ENCODE measurements at places on chromosomes 1 and 21.

- no peak for DNase-seq
These were observed 17.3 kb upstream of the RAP1A start for GRCh38 chr1:111602302-111602701.

DNA sequence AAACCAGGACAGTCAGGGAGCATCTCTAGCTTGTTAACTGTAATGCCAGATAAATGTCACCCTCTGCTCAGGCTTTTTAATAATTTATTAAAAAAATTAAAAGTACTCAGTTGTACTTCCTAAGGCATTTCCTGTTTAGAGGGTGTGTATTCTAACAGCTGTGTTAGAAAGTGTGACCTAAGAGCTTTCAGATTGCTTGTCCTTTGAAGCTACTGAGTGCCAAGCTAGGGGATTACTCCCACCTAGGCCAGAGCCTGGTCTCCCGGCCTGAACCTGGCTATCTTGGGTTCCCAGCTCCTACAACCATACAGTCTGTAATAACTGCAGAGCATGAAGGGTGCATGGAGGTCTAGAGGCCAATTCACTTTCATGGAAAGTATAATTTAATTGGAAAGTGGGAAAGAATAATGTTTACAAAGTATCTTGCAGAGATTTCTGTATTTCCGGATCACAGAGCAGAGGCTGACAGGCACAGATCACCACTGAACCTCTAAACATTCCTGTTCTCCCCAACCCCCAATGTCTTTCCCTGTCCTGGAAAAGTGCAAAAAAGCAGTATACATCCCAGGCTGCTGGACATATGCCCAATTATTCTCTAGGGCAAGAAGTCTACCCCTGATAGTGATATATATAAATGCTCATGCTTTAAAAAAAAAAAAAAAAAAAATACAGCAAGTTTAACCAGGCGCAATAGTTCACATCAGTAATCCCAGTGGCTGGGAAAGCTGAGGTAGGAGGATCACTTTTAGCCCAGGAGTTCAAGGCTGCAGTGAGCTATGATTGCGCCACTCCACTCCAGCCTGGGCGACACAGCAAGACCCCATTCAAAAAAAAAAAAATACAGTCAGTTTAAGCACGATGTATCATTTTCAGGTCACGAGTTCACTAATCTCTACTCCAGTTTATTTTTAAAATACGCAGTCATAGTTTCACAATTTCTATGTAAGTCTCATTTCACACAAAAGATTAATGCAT is 36.7 kb upstream of the RAP1A start:
- no peak for DNase-seq

- DNase-seq = no peak
These were observed 68.9 kb downstream of the CDC7 start for GRCh38 chr1:91569411-91570119.

- no peak for DNase-seq
These were observed 3.6 kb upstream of the CSTB start for GRCh38 chr21:43779660-43780059.

DNA sequence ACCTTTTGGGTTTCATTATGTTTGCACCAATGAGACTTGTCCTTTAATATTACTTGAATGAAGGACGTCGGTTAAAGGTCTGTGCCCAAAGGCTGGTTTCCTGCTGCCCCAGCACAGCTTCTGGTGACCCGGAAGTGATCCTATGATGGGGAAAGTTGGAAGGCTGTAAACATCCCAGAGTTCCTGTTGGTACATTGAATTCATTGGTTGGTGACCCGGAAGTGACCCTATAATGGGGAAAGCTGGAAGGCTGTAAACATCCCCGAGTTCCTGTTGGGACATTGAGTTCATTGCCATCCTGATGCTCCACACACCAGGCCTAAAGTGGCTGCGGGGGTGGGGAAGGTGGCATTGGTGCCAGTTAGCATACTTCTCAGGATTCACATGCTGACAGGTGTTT is 187.3 kb downstream of the RYR2 start:
- no peak for DNase-seq

DNA sequence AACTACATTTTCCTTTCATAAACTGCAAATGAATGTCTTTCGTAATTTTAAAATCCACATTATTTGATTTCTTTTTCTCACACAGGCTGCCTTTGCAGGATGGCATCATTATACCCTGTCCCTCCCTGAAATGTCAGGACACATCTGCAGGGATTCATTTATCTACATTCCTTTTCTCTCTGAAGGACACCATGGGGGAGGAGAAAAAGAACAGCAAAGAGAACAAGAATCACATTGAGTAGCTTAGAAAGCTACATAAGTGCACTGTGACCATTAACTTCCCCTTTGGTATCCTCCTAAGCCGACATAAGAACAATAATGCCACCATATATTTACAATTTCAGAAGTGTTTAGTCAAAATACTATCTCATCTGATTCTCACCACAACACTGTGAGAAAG is 129.5 kb downstream of the PIGK start:
- DNase-seq = no peak

DNA sequence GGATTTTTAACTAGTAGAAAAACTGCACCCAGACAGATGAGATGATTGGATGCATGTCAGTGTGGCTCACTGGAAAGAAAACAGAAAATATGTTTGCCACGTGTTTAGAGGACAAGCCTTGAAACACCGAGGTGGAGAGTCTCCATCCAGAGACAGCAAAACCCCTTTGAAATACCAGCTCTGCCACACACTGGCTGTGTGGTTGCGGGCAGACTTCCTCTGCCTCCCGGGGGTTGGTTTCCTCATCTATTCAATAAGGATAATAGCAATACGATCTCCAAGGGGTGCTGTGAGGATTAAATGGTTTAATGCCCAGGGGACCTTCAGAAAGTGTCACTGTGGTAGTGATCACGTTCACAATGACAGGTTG is 67.2 kb upstream of the PARP1 start:
- DNase-seq = no peak

GRCh38 chr1:113946678-113947387 is 17.7 kb downstream of the HIPK1 start:
- DNase-seq = no peak

DNA sequence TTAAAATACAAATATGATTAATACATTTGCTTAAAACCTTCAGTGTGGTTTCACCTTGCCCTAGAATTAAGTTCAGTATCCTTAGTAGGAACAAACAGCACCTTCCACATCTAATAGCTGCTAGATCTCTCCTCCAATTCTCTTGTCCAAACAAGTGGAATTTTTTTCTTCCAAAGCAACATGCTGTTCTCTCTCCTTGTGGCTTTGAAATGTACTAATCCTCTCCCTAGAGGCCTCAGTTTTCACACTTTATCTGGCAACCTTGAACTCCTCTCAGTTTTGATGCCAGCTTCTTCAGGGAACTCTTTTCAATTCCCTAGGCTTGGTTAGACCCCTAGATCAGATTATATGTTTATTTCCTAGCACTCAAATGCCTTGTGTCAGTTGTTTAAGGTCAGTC is 87.0 kb downstream of the GLUL start:
- DNase-seq = no peak

DNA sequence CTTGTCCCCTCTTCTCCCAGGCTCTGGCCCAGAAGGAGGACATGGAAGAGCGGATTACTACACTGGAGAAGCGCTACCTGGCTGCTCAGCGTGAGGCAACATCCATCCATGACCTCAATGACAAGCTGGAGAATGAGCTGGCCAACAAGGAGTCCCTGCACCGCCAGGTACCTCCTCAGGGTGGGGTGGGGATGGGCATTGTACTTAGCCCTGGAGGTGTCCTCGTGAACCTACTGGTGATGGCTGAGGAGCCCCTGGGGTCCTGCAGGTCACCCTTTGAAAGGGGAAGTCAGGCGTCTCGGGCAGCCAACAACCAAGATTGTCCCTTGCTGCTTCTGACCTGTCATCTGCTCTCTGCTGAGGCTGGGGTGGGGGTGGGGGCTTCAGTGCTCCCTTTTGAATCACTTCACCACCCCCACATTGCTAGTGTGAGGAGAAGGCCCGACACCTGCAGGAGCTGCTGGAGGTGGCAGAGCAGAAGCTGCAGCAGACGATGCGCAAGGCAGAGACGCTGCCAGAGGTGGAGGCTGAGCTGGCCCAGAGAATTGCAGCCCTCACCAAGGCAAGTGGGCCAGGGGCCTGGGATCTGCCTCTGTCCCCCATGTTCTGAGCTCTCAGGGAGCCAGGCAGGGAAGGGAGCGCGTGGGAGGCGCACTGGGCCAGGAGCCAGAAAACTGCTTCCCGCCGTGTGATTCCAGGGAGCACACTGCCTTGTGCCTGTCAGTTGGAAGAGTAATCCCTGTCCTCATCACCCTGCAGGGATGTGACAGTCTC is 19.7 kb downstream of the PPFIA4 start:
- DNase-seq = no peak

GRCh38 chr1:36349839-36350238 is 26.4 kb upstream of the EVA1B start:
- no peak for DNase-seq

- DNase-seq = no peak
These were observed 516.7 kb upstream of the B3GALT2 start for GRCh38 chr1:193703121-193703520.

- DNase-seq = no peak
These were observed 357.1 kb downstream of the LTN1 start for GRCh38 chr21:28635541-28635940.

GRCh38 chr1:210291786-210292230 is 36.9 kb upstream of the HHAT start:
- no peak for DNase-seq

- DNase-seq = no peak
These were observed 246.4 kb upstream of the MAP1LC3C start for GRCh38 chr1:242245255-242245654.

DNA sequence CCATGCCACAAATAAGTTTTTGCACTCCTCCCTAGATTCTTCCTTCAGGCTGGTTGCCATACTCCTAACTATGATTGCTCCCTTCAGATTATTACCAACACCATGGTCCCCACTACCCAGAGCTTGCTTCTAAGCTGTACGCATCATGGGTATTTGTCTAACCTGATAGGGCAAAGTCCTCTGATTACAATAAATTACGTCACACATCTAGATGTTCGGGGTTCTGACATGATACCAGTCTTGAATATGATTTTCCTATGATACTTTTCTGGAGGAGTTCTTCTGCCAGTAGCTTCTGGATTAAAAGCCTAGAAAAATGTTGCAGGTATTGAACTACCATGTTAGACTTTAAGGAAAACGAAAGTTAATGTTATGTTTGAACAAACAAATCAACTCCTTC is 67.2 kb downstream of the NUF2 start:
- no peak for DNase-seq

DNA sequence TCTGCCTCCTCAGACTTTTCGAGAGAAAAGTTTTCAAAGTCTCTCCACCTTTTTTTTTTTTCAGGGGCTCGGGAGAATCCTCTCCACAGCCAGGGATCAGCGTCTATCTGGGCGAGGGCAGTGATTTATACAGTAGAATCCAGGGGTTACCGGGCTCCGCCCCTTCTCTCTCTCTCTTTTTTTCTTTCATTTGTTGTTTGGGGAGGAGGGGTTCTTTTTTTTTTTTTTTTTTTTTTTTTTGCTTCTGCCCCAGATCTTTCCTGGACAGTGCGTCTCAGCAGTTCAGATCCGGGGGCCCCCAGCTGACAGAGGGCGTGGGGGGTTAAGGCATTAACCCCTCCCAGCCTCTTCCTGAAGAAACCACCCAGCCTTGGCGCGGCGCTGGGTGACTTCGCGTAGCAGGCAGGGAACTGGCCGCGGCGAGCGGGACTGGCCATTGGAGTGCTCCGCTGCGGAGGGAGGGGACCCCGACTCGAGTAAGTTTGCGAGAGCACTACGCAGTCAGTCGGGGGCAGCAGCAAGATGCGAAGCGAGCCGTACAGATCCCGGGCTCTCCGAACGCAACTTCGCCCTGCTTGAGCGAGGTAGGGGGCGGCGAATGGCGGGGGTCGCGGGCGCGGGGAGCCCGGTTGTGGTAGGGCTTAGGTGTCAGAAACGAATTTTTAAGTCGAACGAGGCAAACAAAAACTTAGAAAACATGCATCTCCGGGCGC is at the start of gene S1PR1:
S1PR1 (plus strand) TSS at position 504 of the 713 bp plus-strand sequence. CDS start 1,966 bp downstream, outside the sequence.
- DNase-seq = peak; percentile 71

GRCh38 chr1:173341307-173341706 is 134.2 kb upstream of the TNFSF4 start:
- no peak for DNase-seq

DNA sequence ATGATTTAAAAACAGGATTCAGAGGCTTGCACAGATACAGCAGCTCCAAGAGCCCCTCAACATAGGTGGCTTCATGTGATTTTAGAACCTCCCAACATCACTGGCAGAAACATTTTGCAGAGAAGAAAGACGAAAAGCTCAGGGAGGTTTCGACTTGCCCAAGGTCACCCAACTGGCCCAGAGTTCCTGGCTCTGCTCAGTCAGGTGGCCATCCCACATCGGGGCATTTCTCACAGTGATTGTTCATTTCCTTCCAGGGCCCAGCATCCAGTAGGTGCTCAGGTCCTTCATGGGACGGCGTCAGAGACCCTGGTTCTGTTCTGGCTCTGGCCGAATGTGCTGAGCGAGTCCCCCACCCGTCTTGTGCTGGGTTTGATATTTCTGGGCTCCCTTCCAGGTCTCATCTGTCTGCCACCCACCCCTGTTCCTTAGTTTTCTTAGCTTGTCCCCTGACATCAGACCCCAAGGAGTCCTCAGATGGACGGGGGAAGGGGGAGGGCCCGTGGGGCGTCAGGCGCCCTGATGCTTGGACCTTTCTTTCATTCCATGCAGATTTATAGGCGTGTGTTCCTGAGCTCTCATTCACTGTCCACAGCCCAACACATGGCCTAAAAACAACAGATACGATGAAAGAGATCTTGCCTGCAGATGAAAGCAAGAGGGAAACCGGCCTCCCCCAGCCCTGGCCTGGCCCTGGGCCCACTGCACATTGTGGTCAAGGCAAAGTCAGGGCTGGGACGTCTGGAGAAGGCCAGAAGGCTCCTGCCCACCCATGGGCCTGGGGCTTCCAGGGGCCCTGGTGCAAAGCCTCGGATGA is 123.1 kb upstream of the ZBTB40 start:
- DNase-seq = no peak

DNA sequence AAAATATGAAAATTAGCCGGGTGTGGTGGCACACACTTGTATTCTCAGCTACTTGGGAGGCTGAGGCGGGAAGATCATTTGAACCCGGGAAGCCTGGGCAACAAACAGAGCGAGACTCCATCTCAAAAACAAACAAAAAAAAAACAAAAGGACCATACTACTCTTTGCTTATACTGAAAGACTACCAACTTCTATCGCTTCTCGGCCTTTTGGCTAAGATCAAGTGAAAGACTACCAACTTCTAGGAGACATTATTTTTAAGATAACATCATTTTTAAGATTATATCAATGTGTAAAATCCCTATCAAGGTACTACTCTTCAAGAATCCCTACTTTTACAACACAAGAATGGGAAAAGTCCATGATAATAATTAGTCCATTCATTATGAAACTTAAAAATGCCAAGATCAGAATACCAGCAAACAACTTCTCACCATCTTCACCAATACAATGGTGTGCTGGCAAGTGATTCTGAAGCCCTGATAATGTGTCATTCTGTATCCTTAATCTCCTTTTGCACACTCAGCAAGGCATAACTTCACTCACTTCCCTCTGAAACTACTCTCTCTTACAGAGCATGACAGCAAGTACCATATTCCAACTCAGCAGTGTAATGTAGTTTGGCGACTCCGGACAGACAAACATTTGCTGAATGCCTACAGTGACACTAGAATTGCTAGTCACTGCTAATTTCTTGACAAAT is 1.7 kb downstream of the PTP4A2 start:
- DNase-seq = no peak
